ENCODE measurements at places on chromosomes 3 and 15.

DNA sequence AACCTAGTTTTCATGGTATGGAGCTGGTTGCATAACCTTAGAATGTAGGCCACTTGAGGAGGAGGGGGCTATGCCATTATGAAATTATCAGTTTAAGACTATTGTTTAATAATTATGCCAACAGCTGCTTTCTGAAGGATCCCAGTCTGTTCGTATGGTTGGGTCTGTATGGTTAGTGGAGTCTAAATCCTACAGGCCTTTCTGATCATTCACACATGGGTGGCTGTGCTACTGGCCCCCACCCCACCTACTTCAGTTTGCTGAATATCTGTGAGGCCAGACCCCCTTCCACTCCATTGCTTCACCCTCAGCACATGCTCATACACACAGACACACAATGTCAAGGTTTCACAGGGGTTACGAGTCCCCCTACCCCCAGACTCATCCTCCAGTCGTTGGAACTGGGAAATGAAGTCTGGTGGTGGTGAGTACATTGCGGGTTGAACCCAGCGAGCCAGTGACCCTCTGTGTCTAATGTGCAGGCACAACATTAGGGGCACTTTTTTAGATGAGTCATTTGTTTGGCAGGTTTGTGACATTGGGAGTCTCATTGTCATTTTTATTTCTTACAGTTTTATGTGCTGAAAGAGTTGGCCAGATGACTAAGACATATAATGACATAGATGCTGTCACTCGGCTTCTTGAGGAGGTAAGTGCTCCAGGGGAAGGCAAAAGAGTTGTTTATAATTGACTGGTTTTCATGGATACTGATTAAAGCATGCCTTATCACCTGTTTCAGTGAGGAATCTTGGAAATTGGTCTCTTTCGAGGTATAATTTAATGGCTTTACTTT, 85.3 kb downstream of the TRAK1 start:
- peak; percentile 75 for DNase-seq

- no peak for DNase-seq
These were observed 68.6 kb downstream of the FHIT start for GRCh38 chr3:61182662-61183061.

DNA sequence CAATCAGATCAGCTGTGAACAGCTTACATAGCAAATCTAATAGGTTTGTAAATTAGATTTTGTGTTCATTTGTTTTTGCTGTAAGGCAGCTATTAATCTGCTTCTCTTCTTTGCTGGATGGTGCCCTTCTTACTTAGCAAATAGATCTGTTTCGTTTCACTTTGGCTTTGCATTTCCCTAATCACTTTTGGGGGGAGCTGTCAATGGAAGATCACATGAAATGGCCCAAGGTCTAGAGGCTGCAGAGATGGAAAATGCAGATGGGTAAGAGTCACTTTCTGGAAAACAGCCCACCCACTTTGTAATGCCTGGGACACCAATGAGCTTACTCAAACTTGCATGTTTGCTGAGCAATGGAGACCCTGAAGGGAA, 36.4 kb downstream of the ST8SIA2 start:
- DNase-seq: no peak

GRCh38 chr3:187082758-187083375, 56.4 kb downstream of the RPL39L start:
- no peak for DNase-seq

DNA sequence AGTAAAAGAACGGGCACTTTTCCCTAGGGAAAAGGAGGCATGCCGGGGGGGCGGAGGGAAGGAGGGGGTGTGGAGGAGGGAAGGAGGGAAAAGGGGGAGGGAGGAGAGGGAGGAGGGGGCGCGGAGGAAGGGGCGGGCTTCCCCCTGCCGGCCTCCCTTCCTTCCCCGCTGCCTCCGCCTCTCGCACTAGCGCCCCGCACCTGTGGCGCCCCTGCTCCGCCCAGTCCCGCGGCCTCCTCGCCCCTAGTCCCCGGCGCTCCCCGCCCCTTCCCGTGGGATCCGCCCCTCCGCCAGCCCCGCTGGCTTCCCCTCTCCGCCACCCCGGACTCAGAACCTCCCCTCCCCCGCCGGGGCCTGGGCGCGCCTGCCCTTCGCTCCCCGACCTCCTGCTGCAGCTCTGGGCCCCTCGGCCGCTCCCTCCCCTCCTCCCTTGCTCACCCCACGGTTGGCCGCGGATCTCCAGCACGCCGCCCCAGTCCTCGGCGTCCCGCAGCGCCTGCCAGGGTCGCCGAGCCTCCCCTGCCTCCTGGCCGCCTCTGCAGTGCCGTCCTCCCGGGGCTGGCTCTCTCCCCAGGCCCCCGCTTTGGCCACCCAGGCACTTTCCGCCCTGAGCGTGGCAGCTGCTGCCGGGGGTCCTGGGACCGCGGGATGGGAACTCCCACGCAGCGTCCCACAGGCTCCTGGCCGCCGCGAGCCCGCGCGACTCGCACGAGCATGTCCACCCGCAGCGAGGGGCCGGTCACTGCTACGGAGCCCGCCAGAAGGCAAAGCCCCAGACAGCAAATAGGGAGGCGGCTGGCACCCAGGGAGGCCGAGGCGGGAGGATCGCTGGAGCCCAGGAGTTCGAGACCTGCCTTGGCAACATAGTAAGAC, 147.4 kb downstream of the TJP1 start:
- DNase-seq: peak; percentile 56

GRCh38 chr3:87436781-87437543, 160.6 kb upstream of the POU1F1 start:
- DNase-seq: peak; percentile 14

- DNase-seq: no peak
These were observed 43.2 kb downstream of the MAP3K13 start for GRCh38 chr3:185406121-185406620.

- DNase-seq: no peak
These were observed 215.7 kb upstream of the FEZF2 start for GRCh38 chr3:62589078-62589477.

- no peak for DNase-seq
These were observed 92.5 kb downstream of the LIPC start for GRCh38 chr15:58524247-58524646.

DNA sequence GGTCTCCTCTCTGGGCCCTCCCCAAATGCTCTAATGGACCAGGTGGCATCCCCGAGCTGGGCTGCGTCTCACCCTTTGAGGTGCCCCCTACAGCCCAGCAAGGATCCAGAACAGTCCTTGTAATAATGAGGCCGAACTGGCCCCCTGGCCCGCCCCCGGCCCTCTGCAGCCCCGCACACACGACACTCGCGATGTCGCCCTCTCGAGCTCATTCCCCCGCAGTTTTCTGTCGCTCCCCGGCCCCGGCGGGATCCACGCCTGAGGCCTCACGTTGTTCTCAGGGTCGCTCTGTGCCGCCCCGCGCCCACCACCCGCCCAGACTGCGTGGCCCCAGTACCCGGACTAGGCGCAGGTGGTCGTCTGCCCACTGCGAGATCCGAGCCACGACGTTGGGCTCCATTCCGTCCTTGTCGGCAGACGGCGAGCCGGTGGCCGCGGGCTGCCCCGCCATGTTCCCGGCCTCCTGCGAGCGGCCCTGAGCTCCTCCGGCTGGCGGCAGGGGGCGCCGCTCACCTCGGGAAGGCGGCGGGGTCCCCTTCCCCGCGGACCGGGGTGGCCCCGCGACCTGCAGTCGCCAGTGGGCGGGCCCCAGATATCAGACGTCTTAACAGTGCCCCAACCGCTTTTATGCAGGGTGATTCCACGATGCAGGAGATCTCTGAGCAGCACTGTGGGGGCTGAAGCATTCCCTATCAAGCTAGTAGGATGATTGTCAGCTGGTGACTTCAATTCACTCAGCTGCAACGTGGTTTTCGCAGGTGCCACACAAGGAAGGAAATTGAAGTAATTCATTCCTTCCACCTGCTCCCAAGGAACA, at the start of gene C3orf33:
C3orf33 (minus strand) TSS at position 477 of the 817 bp plus-strand sequence; CDS start at position 451, 26 bp downstream.
- DNase-seq: peak; percentile 86

DNA sequence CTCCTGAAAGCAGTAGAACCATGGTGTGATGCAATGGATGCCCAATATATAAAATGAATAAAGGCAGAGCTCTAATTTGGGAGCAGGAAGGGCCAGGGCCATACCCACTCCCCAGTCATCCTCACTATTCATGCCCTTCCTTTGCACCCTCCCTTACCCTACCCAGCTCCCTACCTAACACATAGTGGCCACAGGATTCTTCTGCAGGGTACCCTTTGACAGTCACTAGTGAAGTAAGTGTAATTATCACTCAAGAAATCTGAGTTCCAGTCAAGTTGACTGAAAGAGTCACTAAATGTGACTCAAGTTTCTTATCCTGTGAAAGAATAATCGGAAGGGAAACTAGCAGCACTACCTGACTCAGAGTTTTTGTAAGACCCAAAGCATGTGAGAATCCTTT, 69.2 kb downstream of the RASA2 start:
- no peak for DNase-seq

DNA sequence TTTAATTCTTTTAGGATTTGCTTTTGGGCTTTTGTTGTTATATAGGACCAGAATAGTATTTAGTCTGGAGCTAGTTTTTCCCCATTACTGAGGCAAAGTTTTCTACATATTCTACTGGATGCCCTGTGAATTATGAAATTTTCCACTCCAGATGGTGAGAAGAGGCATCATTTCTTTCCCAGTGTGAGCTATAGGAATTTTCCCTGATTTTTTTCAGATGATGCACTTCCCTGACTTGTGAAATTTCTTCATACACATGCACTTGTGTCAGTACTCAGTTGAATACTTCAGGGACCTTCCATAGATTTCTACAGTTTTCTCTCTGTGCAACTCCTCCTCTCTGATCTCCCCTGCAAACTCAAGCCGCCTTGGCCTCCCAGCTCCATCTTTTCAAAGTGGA, 73.7 kb upstream of the SLCO2A1 start:
- no peak for DNase-seq

DNA sequence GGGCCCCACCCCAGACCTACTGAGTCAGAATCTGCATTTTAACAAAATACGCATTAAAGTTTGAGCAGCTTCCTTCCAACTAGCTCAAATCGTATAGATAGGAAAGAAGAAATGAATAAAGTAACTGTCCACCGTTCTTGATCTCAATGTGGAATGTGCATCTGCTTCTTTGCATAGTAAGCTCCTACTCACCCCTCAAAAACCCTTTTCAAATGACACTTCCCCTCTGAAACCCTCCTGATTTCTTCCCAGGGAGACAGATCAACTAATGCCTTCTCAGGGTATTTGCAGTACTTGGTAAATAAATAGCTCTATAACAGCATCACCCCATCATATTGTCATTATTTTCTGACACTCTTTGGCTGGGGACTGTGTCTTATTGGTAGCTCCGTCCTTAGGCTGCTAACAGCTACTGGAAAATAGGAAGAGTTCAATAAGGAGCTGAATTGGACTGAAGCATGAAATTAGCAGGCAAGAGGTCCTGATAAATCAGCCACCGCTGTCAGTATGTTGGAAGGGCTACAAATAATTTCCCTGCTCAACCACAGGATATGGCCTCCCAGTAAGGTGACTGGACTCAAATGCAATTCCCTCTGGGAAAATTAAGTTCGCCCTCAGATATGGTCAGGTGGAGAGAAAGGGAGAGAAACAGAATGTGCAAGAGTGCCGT, 10.2 kb downstream of the OXTR start:
- no peak for DNase-seq

DNA sequence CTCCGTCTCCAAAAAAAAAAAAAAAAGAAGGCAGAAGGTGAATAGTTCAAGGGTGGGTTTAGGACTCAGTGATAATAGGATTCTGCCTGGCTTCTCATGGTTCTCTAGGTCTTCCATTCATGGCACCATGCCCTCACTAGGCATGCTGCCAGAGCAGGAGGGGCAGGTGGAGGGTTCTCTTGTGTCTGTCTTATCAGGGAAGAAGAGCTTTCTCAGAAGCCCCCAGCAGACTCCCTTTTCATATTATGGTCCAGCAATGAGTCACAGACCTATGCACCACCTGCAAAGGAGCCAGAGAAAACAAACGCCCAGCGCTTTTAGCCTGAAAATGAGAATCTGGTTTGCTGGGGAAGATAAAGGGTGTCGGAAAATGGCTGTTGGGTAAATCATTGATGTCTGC, 3.0 kb downstream of the CCR2 start:
- peak; percentile 14 for DNase-seq

DNA sequence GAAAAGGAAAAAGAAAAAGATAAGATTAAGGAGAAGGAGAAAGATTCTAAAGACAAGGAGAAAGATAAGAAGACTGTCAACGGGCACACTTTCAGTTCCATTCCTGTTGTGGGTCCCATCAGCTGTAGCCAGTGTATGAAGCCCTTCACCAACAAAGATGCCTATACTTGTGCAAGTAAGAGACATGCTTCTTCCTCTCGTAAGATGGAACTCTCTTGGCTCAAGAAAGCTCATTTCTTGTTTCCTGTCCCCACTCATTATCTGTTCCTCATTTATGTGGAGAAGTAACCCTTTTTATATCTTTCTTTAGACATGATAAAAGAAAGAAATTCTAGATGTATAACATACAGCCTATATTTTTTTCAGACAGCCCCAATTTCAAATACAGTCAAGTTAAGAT, 101.4 kb downstream of the KLHL25 start:
- DNase-seq: no peak

DNA sequence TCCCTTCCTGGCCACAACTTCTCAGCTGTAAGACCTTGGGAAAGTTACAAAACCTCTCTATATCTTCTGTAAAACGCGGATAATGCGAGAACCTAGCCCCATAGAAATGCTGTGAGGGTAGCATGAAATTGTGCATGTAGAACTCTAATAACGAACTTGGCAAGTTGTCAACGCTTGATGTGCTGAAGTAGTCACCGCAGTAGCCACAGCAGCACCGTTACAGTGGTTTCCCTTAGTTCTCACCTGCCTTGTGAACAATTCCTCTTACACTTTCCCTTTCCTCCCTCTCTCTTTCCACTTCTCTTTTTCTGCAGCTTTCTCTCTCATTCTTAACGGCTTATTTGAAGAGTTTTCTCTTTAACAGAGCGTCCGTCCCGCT, 447 bp upstream of the SHQ1 start:
- no peak for DNase-seq

GRCh38 chr15:44199393-44199792, 4.3 kb upstream of the FRMD5 start:
- no peak for DNase-seq

GRCh38 chr15:90402767-90403166, 14.7 kb downstream of the IQGAP1 start:
- DNase-seq: no peak

GRCh38 chr15:99413955-99414754, 151.6 kb upstream of the MEF2A start:
- DNase-seq: no peak

GRCh38 chr3:179526989-179527391, 35.7 kb upstream of the ACTL6A start:
- no peak for DNase-seq

GRCh38 chr3:186823386-186823785, 17.1 kb upstream of the RFC4 start:
- DNase-seq: peak; percentile 42

GRCh38 chr3:114241262-114241661, 3.9 kb upstream of the ZNF80 start:
- no peak for DNase-seq

DNA sequence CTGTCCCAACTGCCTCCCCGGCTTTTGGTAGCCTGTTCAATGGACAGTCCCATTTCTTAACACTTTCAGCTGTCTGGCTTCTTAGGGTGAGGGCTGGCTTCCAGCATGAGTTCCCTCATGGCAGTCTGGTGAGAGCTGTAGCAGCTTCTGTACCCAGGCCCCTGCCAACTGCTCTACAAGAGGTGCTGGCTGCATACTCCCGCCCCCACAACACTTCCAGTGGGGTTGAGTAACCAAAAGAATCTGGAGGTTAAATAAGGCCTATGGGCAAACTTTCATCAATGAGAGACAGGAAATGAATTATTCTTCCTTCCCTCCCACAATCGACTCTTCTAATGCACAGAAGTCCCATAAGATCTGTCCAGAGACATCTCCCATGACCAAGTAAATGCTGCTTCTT, 145.0 kb downstream of the NEK10 start:
- DNase-seq: no peak

GRCh38 chr3:124142389-124142970, 150.6 kb upstream of the ROPN1 start:
- no peak for DNase-seq

GRCh38 chr3:77055841-77056341, 16.0 kb downstream of the ROBO2 start:
- no peak for DNase-seq
